Activated gamma-delta T cell treated with Interleukin-2 at 50 U/mL for 16 hours (primary cell): ENCODE measurements at places on chromosomes 3 and 15.

GRCh38 chr3:174907628-174908407, 48.7 kb downstream of the NAALADL2 start:
- DNase-seq: no peak

- DNase-seq: no peak
These were observed 25.3 kb downstream of the ZNF592 start for GRCh38 chr15:84773716-84774115.

- no peak for DNase-seq
These were observed 19.7 kb upstream of the MAP6D1 start for GRCh38 chr3:183845090-183845489.

DNA sequence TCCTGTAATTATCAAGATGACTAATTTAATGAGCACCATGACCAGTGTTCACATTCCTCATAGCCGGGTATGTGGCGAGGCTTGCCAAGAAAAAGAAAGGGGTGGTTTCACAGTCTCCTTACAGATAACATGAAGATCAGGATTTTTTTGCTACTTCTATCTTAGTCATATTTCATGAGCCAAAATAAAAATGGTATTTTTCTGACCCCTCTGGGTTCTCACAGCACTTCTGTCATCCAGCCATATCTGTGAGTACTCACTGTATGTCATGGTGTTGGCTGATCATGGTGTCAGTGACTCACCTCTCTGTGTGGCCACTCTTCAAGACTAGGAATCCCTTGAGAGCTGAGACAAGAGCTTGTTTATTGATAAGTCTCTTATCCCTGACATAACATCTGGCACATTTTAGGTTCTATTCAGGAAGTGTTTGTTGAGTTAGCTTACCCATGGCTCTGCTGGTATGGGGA, 130.5 kb upstream of the LMCD1 start:
- no peak for DNase-seq

DNA sequence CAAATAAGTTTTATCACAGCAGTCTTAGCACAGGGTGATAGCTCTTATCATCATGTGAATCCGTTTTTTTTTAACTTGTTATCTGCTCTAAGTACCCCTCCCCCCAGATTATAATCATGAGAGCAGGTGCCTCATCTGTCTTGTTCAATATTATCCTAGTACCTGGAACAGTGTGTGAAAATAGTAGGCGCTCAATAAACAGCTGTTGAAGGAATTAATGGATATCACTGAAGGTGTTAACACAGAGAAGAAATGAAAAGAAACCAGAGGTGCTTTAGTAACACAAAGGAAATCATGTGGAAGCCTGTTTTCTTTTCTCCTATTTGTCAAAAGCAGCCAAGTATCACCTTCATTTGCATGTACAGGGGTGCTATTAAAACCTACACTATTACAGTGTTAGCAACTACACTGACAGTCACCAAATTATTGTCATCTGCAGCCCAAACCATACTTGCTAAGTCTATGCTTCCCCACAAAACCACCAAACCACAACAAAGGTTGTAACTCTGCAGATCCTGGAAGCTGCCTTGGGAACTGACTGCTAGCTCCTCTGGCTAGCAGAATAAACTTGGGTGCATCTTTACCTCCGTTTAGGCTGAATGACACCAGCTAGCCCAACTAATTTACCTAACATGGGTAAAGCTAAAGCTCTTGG, 2.9 kb downstream of the XPC start:
- DNase-seq: peak; percentile 53

DNA sequence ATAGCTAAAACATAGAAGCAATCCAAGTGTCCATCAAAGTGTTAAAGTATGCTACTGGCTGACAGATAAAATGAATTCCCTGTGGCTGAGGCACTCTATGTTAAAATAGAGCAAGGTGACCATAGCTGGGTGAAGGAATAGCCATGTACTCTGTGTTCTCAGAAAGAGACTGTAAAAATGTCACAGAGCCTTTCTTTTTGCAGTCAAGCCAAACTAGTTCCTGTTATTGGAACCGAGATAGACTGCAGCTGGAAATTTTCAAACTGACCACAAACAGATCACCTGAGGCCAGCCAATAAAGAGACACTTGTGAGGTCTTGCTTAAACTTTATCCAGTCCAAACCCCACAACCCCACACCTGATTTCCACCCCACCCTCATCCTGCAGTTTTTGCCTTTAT, 422.8 kb upstream of the NAALADL2 start:
- DNase-seq: no peak

- no peak for DNase-seq
These were observed 74.7 kb downstream of the LRIG1 start for GRCh38 chr3:66426135-66426534.

DNA sequence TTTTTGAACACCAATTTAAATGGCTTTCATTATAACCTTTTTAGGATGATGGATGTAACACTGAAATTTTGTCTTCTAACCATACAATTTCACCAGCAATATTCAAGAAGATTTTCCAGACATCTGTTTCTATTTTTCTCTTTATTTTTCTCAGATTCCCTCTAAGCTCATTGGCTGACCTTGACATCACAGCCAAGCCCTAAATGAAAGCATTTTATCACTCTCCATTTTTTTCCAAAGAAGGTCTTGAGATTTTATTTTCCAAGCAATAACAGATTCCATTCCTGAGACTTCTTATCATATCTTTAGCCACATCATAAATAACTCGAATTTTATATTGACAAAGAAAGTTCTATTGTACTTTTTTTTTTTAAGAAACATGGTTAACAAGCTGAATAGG, 392.6 kb upstream of the THBS1 start:
- DNase-seq: no peak

DNA sequence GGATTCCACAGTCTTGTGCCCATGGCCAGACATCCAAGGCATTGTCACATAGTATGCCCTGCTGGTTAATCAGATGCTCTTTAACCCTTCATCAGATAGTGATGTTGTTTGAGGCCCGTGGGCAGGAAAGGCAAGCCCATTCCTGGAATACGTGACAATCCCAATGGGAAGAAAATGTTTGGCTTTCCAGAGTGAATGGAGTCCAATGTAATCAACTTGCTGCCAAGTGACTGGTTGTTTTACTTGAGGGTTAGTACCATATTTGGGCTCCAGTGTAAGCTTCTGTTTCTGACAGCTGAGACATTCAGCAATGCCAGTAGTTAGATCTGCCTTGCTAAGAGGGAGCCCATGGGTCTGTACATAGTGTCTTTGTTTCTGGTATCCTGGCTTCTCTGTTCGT, 31.3 kb downstream of the RPL39L start:
- DNase-seq: no peak

DNA sequence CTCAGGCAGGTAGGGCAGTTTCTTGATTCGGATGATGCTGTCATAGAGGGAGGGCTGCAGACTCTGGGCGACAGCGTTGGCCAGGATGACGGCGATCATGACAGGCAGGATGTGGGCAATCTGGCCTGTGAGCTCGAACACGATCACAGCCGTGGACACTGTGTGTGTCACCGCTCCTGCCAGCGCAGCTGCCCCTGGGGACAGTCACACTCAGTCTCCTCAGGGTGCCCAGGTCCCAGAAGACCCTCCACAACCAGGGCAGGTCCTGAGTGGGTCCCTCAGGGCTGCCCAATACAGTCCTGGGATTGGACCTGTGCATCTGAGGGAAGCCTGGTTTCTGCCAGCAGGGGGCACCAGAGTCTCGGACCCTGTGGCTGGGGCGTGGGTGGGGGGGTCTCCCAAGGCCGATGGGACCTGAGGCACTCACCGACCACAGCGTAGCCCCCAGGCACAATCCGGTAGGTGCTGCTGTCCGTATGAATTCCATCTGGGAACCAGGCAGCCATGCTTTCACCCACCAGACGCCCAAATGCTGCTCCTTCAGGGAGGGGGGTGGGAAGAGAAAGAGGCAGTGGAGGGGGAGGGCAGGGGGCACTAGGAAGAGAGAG, 7.2 kb downstream of the CLCN2 start:
- DNase-seq: peak; percentile 65

DNA sequence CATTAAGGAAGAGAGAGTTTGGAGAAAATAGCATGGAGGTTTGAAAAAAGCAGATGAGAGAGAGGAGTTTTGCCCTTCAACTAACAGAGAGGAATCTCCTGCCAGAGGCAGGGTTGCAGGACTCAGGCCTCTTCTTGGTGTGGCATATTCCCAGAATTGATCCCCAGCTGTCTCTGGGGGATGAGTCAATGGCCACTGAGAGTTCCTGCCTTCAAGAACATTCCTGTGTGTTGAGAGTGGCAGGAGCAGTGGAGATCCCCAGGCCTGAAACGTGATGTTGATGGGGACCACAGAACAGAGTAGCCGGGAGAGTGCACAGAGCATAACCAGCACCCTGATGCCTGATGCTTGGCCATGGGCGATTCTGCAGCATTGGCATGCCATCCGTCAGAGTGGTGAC, 348.4 kb upstream of the THBS1 start:
- no peak for DNase-seq

DNA sequence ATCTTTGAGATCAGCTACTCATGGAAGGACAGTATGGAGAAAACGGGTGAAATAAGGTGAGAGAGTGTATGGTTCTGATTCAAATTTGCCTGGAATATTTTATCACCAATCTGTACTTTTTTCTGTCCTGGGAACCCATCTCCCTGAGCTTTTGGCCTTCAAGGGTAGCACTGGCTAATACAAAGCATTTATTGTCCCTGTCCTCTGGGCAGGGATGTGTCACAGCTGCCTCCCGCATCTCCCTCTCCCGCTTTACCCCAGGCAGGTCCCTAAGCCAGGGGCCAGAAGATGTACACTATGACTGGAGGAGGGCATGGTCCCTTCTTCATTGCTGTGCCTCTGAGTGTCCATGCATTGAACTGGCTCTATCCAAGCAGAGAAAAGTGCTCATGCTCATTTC, 201.7 kb upstream of the CHRNA7 start:
- no peak for DNase-seq

GRCh38 chr15:49037546-49037940, 8.7 kb downstream of the SECISBP2L start:
- no peak for DNase-seq

DNA sequence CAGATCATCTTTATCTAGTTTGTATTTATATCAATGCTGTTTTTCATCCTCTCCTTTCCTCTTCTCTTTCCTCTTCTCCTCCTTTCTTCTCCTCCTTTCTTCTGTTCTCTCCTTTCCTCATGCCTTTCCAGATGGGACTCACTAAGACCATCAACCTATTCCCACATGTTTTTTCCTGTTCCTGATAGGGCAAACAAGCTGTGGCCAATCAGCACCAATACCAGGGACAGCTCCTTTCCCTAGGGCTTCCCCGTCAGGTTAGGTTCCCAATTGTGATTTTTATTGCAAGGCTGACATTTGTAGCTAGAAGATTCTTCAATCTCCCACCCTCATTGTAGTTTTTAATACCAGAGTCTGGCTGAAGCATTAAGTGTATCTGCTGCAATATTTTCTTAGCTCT, 76.3 kb upstream of the COL8A1 start:
- DNase-seq: no peak

- no peak for DNase-seq
These were observed 32.2 kb downstream of the GRIP2 start for GRCh38 chr3:14507757-14508504.

DNA sequence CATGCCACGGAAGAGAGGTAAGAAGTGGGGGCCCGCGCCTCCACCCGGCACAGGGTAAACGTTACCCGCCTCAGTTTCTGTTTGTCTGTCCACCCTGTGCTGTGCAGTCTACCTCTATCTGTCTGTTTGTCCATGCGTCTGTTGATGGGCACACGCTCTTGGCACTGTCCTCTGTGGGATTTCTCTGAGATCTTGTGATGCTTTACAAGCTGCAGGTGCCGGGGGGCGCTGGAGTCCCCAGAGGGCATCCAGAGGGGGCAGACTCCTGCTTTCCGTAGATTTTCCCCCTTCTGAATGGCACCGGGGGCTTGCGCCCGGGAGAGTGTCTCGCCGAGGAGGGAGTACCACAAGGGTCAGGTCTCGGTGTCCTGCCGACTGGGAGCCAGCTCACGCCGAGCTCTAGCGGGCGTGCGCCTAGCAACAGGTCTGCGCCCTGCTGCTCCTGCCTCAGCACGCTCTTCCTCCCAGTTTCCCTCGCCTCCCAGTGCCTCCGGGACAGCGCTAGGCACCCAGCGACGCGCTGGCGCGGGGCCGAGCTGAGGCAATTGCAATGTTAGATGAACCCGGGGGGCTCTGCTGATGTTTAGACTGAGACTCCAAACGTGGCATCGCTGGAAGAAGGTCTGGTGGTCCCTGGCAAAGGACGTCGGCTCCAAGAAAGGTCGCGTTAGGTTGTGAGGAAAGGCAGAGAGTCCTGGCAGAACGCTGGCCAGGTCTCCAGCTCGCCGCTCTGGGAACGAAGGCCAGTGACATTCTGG, 667 bp downstream of the CEMIP start:
- DNase-seq: no peak

- DNase-seq: no peak
These were observed 60.8 kb upstream of the ARHGEF26 start for GRCh38 chr3:154060238-154061000.

GRCh38 chr3:121895121-121895520, 920 bp downstream of the SLC15A2 start:
- no peak for DNase-seq

GRCh38 chr3:66348704-66349103, 127.9 kb downstream of the SLC25A26 start:
- DNase-seq: no peak

DNA sequence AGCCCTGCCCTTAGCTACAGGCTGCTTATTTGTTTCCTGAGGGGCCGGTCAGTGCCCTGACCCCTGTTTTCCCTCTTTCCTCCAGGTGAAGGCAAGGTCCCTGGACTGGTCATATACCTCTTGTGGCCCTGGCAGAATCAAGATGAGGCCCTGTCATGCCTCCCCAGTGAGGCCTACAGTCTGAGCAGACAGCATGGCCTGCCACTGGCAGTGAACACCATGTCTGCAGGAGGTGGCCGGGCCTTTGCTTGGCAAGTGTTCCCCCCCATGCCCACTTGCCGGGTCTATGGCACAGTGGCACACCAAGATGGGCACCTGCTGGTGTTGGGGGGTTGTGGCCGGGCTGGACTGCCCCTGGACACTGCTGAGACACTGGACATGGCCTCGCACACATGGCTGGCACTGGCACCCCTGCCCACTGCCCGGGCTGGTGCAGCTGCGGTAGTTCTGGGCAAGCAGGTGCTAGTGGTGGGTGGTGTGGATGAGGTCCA, 1.2 kb downstream of the KLHDC8B start:
- no peak for DNase-seq

DNA sequence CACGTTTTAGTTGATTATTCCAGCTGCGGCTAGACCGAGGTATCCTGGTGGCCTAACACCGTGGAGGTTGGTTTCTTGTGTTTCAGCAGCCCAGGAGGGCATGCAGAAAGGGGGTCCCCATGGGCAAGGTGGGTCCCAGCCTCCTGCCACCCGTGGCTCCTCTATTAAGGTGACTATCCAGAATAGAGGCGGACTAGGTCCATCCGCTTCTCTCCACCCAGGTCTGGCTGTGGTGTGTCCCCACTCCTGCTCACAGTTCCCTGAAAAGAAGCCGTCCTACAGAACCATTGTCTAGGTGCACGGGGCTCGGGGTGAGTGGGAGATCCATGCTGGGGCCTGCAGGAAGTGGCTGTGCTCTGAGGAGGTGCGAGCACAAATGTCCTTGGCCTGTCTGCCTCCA, 81.5 kb downstream of the WNT7A start:
- no peak for DNase-seq

- no peak for DNase-seq
These were observed 113.5 kb upstream of the LMOD3 start for GRCh38 chr3:69235882-69236281.

- peak; percentile 59 for DNase-seq
These were observed 694 bp downstream of the ABTB1 start for GRCh38 chr3:127673191-127674100.

- DNase-seq: no peak
These were observed 312.0 kb upstream of the CCDC54 start for GRCh38 chr3:107065094-107065861.
